ENCODE measurements at places on chromosomes 5 and 9.

GRCh38 chr9:6150483-6150882, 65.1 kb upstream of the IL33 start:
- no peak for DNase-seq

DNA sequence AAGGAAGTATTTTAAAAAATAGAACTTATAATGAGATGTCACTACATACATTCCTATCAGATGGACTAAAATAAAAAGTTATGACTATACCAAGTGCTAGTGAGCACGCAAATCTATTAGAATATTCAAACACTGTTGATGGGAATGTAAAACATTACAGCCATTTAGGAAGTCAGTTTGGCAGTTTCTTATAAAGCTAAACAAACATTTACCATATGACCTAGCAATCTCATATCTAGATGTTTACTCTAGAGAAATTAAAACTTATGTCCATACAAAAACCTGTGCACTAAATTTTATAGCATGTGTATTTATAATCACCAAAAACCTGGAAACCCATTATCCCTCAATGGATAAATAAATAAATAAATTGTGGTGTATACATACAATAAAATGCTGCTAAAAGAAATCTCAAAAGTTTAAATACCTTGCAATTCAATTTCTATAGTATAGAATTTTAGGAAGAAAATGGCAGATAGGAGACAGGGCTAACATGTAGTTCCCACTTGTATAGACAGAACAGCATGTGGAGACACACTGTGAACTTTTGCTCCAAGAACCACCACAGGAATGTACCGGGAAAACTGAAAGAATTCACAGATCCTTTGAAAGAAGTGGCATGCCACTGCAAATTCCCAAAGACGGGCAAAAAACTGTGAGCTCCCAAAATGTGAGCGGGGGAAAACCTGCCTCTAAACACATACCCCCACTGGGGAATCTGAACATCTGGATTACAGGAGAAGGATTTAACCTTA, 174.6 kb upstream of the SPEF2 start:
- no peak for DNase-seq

DNA sequence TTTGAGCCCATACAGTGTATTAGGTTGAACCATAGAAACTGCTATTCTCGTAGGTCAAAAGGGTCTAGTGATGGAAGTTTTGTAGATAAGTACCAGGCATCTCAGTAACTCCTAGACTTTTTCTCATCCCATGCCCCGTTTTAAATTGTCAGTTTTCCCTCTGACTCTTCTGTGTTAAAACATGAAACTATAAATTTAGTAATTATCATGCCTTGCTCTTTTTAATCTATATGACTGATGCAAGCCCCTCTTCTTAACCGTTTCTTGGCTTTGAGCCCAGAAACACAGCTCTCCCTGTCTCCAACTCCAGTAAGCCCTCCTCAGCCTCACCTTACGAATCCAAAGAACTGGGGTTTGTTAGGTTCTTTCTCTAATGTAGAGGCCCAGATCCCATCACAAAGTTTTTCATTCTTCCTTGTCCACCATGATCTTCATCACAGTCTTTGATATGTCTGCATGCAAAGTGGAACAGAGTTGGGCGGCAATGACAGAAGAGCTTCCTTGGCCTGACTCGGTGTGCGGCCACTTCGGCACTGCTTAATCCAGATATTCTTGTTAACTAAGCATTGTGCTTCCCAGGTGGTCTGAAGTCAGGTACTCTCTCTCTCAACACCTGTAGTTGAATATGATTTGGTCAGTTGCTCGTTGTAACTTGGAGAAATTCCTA, 21.1 kb downstream of the RGMB start:
- no peak for DNase-seq

DNA sequence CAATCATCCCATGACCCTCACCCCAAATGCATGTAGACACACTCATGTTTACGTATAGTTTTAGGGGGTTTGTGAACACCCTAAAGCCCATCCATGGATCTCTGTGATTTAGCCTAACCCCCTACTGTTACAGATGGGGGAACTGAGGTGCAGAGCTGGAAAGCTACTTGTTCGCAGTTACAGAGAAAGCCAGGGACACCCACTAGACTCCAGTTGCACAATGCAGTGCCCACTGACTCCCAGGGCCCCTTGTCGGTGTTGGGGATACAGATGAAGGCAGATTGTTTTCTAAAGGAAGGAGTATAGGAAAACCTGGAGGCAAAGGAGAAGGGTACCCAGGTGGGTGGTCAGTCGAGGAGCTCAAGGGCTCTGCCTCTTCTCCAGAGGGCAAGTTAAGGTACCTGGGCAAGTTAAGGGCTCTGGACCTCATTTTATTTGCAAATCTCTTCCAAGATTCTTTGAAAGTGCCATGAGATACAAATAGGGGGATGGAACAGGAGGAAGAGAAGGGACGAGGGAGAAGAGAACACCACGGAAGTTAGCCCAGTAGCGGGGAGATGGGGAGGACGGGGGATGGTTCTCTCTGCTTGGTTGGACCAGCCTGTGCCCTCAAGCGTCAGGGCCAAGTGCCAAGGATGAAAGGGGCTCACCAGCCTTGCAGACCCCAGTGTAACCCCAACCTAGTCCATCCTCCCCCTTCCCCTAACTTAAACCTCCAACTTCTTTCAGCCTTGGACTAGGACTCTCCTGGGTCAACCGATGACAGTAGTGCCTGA, 958 bp downstream of the MYOZ3 start:
- no peak for DNase-seq

DNA sequence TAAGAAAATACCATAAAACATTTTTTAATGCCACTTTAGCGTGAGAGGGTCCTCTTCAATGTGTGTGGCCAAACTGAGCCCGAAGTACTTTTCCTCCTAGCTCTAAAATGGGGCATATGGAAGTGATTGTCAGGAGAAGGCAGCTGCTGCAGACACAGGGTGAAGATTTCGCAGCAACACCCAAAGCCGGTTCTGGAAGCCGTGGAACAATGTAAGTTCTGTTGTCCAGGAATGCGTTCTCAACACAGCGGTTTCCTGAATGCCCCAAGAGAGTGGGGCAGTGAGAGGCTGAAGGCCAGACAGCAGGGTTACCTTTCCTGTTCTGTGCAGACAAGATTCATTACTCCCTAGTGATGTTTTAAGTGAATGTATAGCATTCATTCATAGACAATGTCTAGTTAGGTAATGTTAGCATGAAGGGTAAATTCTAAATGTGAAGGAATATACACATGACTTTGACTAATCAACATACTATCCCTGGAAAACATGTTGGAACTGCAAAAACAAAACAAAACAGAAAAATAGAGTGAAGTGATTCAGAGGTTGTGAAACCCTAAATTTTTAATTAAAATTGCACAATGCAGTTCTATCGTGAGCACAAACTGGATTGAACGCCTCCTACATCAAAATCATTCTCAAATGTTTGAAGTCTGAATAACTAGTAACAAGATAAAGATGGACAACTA, 197.0 kb upstream of the SEMA6A start:
- DNase-seq: no peak

- no peak for DNase-seq
Measured at GRCh38 chr5:110681953-110682352, 44.5 kb downstream of the TMEM232 start.

DNA sequence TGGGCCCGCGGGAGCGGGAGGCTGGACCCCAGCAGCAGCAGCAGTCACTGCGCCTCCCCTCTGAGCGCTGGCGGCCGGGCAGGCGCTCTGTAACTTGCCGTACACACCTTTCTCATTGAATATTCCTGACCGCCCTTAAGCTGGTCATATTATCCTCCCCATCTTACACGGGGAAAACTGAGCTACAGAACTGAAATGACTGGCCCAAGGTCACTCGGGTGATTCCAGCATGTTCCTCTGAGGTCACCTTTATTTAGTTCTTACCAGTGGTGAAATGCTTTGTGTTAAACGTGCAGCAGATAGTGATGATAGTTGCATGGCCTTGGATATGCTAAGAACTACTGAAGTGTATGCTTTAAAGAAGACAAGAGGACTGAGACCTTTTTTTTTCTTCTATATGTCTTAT, 607 bp downstream of the UQCRQ start:
- no peak for DNase-seq

Data from NCI-H1436 treated with DMSO at 0.1 percent for 48 hours (cell line).